ENCODE measurements at places on chromosomes 7 and 10. TPM values are rescaled to one million over a fixed set of nuclear protein-coding genes. Genes with fewer than 3 reads are reported as not detected.

MMD2 gene
- not detected for total RNA-seq

GBX1 gene
- total RNA-seq: not detected

ADO gene
- 33.4 TPM for total RNA-seq

SLC39A12 gene
- total RNA-seq: not detected

HOXA9 gene
- total RNA-seq: not detected

MOGAT3 gene
- total RNA-seq: not detected

C10orf67 gene
- total RNA-seq: 0.15 TPM

ZYX gene
- total RNA-seq: 105 TPM

SORCS1 gene
- not detected for total RNA-seq

IQCE gene
- 11.2 TPM for total RNA-seq

MRLN gene
- not detected for total RNA-seq

AGR3 gene
- not detected for total RNA-seq

SLC29A4 gene
- total RNA-seq: 0.25 TPM

ESYT2 gene
- 59.1 TPM for total RNA-seq

FIGNL1 gene
- total RNA-seq: 48.1 TPM

ASB10 gene
- total RNA-seq: not detected

DNAH11 gene
- not detected for total RNA-seq

AKR1C1 gene
- total RNA-seq: 0.17 TPM

CPA1 gene
- total RNA-seq: not detected

FAM25G gene
- not detected for total RNA-seq

MALSU1 gene
- total RNA-seq: 105 TPM

CPA4 gene
- not detected for total RNA-seq

COBL gene
- total RNA-seq: not detected

SMKR1 gene
- total RNA-seq: 9.0 TPM

ASNS gene
- 186 TPM for total RNA-seq

IL15RA gene
- 31.4 TPM for total RNA-seq

SPDYE1 gene
- not detected for total RNA-seq

BLNK gene
- not detected for total RNA-seq

All from activated CD8-positive, alpha-beta memory T cell treated with anti-CD3 and anti-CD28 coated beads for 36 hours (primary cell).